ENCODE measurements at places on chromosomes 11 and 22.
A peak's percentile ranks its signal among the peaks of the same experiment; 100 is the strongest.

DNA sequence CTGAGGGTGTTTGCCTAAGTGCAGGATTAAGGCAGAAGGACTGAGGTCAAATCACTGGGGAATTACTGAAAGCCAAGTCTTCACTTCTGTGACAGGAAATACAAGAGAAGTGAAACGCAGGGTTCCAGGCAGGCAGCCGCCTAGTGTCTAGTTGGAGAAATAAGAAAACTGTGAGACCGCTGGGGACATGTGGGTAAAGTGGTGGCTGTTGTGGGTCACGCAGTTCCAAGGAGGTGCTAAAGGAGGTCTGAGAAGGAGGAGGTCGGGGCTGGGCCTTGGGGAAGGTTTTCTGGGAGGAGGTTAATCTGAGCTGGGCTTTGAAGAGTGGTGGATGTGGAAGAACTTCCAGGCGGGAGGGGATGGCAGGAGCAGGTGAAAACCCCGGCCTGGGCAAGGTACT lies 11.2 kb downstream of the MCM5 start:
- DNase-seq: no peak

GRCh38 chr11:35485656-35486322 lies 39.6 kb downstream of the PAMR1 start:
- peak; percentile 64 for DNase-seq

- DNase-seq: no peak
Measured at GRCh38 chr22:32018056-32018455, 25.0 kb upstream of the SLC5A1 start.

DNA sequence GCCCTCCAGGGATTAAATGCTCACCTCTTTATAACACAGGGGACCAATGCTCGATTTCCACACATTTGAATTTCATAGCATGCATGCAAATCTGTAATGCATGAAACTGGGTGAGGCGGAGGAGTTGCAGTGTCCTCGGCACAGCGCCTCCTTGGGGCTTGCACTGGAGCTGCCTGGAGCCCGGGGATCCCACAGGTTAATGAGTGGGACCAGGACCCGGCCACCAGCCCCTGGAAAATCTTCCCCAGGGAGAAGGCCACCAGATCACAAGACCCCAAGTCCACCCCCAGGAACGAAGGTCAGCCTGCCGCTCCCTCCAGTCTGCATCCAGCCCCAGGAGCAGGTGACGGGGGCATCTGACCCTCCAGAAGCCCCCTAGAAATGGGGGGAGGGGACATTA lies 119.1 kb downstream of the MN1 start:
- no peak for DNase-seq

- no peak for DNase-seq
Measured at GRCh38 chr11:120633616-120634393, 122.3 kb downstream of the GRIK4 start.

GRCh38 chr11:59769111-59769510 lies 13.9 kb downstream of the STX3 start:
- no peak for DNase-seq

DNA sequence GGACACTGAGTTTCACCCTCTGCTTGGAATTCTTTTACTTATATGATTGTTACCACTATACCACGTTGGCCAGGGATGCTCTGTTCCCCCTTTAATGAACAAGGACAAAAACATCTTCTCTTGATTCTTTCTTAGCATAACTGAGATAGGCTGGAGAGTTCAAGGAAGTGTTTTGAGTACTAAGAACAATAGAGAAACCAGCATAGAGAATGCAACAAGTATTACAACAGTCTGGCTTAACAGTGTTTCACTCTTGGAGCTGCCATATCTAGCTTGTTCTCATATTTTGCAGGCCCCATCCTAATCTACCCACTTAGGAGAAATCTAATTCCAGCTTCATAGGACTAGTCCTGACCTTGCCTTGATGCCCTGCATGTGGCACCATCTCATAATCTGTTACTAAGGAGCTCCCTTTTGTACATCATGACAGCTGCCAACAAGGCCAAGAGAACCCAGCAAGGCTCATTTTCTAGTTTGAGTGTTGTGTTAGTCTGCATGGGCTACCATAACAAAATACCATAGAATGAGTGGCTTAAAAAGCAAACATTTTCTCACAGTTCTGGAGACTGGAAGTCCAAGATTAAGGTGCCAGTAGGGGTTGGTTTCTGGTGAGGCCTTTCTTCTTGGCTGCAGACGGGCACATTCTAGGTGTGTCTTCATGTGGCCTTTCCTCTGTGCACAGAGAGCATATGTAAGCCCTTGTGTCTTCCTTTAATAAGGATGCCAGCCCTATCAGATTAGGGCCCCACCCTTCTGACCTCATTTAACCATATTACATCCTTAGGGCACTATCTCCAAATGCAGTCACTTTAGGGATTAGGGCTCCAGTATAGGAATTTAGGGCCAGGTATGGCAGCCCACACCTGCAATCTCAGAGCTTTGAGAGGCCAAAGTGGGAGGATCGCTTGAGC lies 37.8 kb downstream of the PACS1 start:
- no peak for DNase-seq

DNA sequence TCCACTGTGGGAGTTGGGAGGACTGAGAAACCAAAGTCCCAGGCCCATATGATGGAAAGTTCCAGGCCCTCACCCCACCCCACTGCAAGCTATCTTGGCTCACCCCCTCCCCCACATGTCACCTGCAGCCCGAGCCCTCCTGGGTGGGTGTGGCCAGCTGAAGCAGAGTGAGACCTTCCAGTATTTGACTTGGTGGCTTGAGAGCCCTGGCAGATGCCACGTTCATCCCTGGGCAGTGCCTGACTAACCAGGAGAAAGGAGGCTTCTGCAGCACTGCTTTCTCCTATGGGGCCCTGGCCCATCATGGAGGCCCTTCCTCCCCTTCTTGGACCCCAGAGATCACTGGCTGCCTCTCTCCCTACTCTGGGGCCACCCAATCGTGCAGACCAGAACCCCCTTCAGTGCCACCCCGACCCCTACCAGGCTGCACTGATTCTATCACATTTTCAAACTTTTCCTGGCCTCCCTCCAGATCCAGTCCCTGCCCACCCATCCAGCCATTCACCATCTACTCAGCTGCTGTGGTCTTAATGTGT lies 38.1 kb upstream of the WNT11 start:
- DNase-seq: no peak

DNA sequence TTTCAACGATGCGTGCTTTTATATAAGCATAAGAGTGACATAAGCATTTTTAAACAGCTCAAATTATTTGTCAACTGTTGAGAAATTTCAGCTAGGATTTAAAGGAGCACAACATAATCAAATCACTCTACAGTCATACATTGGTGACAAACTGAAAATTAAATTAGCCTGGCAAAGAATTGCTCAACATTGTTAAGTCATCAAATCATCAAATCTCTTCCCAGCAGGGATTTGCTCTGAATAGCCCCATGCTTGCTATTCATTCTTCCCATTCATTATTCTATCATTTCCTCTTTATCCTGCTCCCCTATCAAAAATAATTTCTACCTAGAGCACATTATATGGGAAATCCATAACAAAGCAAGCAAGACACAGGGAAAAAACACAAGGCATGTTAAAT lies 198.7 kb upstream of the LUZP2 start:
- DNase-seq: no peak

GRCh38 chr11:64250415-64251015 lies 815 bp upstream of the PLCB3 start:
- DNase-seq: no peak

GRCh38 chr11:133939558-133939957 lies 17.2 kb downstream of the IGSF9B start:
- DNase-seq: no peak

GRCh38 chr11:910589-911030 lies at the start of gene CHID1:
CHID1 (minus strand) TSS chr11:910810; CDS start chr11:904816, 5,994 bp downstream.
- no peak for DNase-seq

GRCh38 chr11:126480015-126480409 lies 124.5 kb downstream of the ST3GAL4 start:
- no peak for DNase-seq

DNA sequence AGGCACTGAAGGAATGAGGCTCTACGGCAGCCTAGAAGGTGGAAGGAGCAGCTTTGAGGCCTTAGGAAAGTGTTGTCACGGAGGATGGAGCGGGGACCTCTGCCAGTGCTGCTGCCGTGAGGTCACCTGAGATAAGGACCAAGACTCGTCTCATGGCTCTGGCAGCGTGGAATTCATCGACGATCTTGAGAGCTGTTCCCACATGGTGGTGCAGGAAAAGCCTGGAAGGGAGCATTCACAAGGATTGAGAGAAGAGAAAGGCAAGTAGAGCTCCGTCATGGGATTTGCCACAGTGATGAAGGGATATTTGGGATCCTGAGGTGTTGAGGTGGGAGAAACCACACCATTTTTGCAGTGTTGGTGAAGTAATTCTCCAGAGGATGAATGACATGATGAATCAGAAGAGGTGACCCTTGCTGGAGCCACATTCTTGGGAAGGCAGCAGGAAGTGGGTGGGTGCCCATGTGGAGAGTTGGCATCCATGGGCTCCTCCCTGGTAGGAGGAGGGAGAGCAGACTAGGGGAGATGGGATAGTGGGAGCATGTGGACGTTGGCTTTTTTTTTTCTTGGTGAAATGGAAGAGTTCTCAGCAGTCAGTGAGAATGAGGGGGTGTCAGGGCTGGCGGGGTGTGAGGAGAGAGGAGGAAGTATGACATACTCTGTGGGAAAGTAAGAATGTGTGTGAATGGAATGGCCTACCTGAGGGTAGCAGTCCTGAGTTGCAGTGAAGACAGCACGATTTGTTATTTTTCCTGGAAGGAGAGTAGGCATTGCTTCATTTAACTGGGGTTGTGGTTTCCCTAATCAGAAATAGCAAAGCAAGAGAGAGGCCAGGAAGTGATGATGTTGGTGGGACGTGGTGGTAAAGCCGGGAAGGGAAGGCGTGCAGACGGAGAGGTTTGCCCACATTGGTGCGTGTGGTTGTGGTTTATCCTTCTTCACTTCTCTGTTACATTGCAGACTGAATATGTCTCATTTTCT lies 11.1 kb downstream of the PPP6R3 start:
- no peak for DNase-seq

DNA sequence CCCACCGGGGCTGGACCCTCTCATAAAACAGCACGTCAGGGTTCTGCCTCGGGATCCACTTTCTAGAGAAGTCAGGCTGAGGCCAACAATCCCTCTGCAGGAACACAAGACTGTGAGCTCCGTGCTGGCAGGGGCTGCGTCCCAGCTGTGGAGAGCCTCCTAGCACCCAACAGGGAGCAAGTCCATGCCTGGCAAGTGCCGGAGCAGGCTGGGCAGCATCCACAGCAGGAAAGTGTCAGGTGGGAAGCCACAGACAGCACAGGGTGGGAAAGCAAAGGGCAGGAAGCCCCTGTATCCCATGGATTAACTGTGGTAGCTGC lies 682.3 kb downstream of the TBC1D22A start:
- DNase-seq: no peak

GRCh38 chr11:121237686-121238658 lies 54.6 kb upstream of the SC5D start:
- DNase-seq: no peak

- no peak for DNase-seq
Measured at GRCh38 chr11:1553808-1554594, 18.1 kb downstream of the DUSP8 start.

DNA sequence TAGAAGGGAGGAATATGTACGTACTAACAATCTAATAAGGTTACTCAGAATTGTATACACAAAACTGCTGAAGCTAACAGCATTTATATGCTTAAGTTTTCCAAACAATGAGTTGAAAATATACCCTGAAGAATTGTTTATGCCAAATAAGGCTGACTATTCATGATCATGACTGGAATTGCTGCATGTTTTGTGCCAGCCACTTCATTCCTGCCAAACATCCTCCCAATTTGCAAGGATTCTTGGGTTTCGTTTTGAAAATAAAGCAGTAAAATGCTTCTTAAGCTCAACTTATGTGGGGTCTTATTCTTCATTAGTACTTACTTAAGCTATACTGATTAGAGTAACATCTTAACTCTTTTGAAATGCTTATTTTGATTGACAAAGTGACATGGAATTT lies 149.0 kb downstream of the SPON1 start:
- DNase-seq: no peak

DNA sequence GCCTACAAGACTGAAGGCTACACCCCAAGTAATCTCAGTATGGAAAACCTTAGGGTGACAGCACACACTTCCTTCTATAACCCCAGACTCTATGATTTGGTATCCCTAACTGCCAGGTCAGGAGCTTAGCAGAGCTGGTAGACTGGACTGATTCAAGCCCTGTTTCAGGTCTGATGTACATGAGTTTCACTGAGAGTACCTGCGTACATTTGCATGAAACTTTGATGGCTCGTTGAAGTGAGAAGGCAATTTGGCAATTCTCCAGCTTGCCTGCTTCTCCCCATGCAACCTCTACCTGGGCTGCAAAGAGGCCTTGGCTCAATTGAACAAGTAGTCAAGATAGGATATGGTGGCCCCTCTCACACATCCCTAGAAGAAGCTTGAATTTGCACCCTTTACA lies 10.2 kb downstream of the FIBIN start:
- DNase-seq: no peak

- no peak for DNase-seq
Measured at GRCh38 chr11:5129457-5129877, 8.7 kb downstream of the OR52A5 start.

GRCh38 chr11:6547177-6547576 lies 50.1 kb downstream of the DNHD1 start:
- no peak for DNase-seq

All from HFF-Myc (cell line).